ENCODE measurements at places on chromosomes 11 and 22.
A peak's percentile ranks its signal among the peaks of the same experiment; 100 is the strongest.

GRCh38 chr22:34702279-34702678 lies 363.7 kb upstream of the ISX start:
- DNase-seq = no peak

- no peak for DNase-seq
These were observed 7.4 kb upstream of the PELI3 start for GRCh38 chr11:66459138-66459778.

- DNase-seq = no peak
These were observed 37.4 kb downstream of the MICAL2 start for GRCh38 chr11:12147827-12148226.

- DNase-seq = no peak
These were observed 125.8 kb downstream of the DDX10 start for GRCh38 chr11:108790501-108791299.

- DNase-seq = no peak
These were observed 1.4 kb downstream of the RASSF7 start for GRCh38 chr11:562046-562645.

DNA sequence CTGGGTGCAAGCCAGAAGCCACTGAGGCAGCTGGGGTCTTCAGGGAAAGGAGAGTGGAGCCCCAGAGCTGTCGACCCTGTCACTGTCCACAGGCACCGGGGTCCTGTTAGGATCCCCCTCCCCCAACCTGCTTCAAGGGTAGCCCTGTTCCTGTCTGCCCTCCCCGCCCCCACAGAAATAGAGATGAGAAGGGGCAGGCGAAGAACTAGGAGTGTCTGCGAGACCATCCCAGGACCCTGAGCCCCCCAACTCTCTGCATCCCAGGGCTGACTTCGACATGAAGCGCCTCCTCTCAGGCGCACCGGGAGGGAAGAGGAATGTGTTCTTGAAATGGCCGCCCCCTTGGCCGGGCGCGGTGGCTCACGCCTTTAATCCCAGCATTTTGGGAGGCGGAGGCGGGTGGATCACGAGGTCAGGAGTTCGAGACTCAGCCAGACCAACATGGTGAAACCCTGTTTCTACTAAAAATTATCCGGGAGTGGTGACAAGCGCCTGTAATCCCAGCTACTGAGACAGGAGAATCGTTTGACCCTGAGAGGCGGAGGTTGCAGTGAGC lies 607 bp upstream of the ZNF70 start:
- no peak for DNase-seq

DNA sequence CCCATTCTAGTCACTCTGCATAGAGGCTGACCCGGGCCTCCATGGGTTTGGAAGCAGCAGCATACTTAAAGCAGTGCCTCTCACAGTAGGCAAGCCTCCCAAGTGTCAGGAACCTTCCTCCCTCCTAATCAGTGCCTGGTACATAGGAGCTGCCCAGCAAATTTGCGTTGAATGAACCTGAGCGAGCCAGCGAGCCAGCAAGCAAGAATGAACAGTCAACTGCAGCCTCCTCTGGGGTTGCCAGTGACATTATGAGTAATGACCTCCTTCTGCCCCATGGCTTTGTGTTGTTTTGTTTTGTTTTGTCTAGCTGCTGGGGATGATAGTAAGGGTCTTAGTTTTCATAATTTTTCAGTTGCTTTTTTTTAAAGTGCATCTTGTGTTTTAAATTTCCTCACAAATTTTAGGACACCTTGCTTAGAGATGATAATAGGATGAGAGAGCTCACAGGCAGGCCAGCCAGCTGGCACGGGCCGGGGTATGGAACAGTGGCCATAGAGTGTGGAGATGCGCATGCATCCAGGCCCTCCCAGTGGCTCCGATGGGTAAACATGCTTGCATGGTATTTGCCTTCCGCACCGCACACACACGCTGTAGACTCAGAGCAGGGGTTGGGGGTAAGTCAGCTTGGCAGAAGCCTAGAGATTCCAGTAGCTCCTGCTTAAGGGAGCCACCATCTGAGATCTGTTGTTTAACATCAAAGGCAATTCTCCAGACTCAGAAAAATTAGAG lies 36.1 kb downstream of the TTC12 start:
- no peak for DNase-seq

DNA sequence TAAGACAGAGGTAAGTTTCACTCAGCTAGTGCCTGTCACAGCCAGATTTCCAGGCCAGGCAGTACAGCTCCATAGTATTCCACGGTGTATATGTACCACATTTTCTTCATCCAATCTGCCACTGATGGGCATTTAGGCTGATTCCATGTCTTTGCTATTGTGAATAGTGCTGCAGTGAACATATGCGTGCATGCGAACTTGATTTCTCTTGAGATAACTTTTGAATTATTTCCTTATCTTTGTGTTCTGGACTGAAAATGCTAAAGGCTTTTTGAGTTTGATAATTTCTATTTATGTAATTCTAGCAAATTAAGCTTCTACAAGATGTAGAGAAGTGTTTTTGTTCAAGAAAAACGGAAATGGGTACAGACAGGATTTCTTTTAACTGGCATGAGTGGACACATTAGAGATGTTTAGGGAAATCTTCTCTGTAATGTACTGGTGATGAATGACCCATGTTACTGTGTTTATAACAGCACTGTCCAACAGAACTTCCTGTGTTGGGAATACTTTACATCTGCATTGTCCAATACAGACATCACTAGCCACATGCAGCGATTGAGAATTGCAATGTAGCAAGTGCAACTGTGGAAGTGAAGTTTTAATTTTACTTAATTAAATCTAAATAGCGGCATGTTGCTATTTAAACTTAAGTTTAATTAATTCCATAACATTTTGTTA lies 151.3 kb downstream of the CADM1 start:
- no peak for DNase-seq

DNA sequence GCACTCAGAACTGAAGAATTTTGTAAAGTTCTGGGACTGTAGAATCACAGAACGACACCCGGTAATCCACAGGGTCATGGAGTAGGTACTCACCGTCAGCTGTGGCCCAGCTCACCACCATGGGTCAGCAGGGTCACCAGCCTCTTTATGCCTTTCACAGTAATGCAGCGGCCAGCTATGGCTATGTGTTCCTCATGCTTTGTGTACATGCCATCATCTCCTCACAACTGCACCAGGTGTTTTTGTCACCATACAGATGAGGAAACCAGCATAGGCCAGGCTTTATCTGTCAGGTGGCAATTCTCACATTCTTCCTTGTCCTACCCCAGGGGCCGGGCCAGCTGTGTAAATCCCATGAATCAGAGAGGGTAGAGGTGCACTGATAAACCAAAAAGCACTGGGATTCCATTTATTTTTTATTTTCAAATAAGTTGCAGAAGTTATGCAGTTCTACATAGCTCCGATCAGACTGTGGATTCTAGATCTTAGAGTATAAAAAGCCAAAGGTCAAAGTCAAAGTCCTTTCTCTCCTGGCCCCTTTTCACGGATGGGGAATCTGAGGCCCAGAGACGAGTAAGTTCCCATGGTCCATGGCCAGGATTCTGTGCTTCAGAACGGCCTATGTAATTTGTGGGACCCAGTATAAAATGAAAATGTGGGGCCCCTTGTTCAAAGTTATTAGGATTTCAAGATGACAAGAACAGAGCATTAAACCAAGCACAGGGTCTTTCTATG lies 17.5 kb downstream of the TSKU start:
- DNase-seq = no peak

DNA sequence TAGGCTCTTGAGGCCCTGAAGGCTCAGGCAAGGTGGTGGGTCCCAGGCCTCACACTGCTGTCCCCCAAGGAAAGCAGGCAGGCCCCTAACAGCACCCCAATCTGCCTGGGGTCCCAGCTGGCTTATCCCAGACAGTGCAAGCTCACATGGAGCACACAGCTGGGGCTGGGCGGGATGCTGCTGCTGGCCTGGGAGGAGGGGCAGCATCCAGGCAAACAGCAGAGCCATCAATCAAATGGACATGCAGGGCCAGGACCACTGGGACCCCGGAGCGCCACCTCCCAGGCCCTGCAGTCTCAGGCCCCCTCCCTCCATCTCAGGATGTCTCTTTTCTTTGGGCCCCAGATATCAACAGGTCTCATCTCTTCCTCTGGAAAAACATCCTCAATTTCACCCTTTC lies 140.3 kb downstream of the BRD1 start:
- no peak for DNase-seq

- no peak for DNase-seq
These were observed 56.8 kb downstream of the SLC1A2 start for GRCh38 chr11:35362521-35362980.

GRCh38 chr22:23804781-23805291 lies 18.1 kb downstream of the SMARCB1 start:
- DNase-seq = no peak

DNA sequence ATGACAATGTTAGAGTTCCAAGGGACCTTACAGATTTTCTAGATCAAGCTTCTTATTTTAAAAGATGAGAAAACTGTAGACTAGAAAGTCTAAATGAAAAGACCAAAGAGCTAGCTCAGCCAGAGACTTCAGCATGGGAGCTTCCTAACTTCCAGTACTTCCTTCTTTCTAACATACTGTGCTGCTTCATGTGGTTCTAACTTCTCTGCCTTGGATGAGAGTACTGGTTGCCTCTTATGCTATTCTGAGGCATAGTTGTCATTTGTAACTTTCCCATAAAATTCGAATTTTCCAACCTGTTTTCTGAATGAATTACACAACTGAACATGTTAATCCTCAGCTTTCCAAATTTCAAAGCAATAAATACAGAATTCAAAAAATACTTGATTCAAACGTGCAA lies 1.8 kb downstream of the MTMR2 start:
- no peak for DNase-seq

- no peak for DNase-seq
These were observed 41.2 kb upstream of the MICAL2 start for GRCh38 chr11:12069066-12069676.

DNA sequence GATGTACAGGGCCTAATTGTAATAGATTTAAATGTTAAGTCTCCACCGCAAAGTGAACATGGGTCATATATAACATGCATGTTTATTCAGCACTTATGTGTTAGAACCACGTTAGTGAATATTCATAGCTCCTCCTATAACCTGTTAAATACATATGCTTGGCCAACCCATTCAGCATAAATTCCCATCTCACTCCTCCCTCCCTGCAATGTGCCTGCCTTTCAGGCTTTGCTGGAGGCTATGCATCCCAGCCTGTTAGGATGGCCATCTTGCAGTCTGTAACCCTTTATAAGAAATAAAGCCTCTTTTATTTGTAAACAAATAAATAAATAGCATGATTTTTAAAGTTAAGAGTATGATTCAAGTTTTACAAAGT lies 1.7 kb upstream of the OOSP4A start:
- DNase-seq = no peak

DNA sequence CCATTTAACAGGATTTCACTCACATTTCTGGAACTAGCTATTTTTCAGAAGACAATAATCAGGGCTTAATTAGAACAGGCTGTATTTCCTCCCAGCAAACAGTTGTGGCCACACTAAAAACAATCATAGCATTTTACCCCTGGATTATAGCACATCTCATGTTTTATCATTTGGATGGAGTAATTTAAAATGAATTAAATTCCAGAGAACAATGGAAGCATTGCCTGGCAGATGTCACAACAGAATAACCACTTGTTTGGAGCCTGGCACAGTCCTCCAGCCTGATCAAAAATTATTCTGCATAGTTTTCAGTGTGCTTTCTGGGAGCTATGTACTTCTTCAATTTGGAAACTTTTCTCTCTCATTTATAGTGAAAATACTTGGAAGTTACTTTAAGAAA lies 9.2 kb downstream of the PRSS23 start:
- no peak for DNase-seq

DNA sequence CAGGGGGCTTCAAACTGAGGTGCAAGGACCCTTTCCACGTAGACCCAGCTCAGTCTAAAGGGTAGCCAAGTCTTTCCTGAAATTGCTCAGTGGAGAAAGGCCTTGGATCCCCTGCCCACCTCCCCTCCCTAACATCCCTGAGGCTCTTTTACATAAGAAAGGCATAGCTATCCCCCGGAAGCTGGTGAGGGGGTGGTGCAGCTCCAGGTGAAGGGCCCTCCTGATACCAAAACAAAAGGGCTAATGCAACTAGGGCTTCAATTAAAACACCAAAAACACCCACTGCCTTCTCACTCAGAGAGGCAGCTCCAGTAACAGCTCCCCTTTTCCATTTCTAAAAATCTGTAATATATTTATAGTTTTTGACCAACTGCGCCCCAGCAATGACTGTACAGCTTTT lies 5.8 kb downstream of the SHANK2 start:
- no peak for DNase-seq

DNA sequence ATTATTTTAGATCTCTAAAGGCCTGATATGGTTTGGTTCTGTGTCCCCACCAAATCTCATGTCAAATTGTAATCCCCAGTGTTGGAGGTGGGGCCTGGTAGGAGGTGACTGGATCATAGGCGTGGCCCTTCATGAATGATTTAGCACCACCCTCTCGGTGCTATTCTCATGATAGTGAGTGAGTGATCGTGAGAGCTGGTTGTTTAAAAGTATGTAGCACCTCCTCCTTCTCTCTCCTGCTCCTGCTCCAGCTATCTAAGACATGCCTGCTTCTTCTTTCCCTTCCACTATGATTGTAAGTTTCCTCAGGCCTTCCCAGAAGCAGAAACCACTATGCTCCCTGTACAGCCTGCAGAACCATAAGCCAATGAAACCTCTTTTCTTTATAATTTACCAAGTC lies 114.1 kb downstream of the SERGEF start:
- no peak for DNase-seq

DNA sequence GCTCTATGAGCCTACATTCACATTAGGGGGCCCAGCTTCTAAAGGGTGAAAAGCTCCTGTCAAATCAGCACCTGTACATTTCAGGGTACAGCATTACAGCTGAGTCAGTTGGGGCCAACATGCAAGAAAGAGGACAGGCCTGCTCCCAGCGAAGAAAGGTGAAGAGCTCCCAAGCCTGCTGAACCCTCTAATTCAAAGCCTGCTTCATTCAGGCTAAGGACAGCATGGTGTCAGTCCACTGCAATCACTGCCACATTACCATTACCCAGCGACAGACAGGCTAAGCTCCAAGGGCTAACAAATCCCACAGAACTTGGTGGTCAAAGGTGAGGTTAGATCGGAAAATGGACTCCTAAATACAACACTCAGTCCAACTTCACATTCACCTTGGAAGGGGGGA lies 65.4 kb upstream of the CHRM4 start:
- no peak for DNase-seq

DNA sequence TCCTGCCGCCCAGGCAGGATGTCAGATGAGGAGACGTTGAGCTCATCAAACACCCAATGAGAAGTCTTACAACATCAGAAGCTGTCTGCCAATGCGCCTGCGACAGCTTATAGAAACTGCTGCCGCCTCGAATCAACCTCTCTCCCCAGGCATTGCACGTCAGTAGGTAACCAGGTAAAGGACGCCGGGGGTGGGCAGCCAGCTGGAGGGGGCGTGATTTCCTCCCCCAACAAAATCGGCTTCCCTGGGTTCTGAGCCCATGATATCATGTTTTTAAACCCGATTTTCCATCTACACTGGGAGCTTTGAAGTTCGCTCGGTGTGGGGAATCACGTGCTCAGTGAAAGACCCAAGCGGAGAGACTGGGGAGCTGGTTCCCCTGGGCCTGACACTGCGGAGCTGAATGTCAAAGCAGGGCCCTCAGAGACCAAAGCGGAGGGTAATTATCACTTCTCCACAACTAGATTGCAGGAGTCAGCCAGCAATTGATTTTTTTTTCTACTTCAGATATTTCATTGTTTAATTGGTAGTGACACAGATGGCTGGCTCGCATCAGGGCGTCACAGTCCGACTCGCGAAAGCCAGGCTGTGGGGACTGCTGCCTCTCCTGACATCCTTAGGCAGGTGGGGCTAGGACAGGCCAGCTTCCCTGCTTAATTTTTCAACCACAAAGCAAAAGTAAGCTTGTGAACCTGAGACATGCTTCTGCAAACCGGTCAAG lies 15.4 kb downstream of the FAM83F start:
- peak; percentile 53 for DNase-seq
